MV-4-11 (cell line): ENCODE measurements at places on chromosomes 3 and 15.

DNA sequence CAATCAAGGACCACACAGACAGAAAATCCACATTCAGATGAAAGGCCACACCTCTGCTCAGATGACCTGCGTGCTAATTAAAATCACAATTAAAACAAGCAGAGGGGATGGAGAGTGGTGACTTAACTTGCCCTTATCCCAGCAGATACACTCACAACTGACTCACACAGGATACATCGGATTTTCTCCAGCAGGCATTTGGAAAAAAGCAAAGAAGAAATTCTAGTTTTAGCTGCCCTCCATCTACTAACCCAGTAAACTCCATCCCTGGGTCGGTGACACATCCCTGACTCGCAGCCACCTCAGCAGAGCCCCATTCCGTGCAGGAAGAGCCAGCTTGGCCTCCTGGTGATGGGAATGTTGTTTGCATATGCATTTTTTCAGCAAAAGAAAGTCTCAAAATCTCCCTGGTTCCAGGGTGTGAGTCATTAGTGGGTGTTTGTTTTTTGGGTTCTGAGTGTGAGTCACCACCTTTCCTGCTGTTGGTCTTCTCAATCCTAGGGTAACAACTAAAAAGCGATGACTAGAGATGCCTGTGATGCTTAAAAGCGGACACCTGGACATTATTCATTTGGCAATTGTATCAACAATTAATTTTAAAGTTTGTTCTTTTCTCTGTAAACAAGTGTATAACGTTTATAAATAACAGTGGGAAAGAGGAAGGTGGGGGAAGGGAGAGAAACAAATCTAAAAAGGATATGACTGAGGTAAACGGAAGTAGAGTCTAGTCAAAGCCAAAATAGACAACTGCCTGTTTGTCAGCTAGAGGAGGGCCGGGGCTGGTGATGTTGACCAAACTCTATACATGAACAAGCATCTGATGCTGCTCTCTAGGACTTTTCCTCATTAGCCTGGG, 49.8 kb upstream of the SLC4A7 start:
- DNase-seq = peak; percentile 58

- peak; percentile 94 for DNase-seq
These were observed 723.9 kb upstream of the ZNF385D start for GRCh38 chr3:22474706-22475445.

GRCh38 chr3:157531771-157532170, 28.6 kb upstream of the VEPH1 start:
- DNase-seq = no peak

- DNase-seq = no peak
These were observed 332.0 kb upstream of the SLCO3A1 start for GRCh38 chr15:91521548-91521947.

DNA sequence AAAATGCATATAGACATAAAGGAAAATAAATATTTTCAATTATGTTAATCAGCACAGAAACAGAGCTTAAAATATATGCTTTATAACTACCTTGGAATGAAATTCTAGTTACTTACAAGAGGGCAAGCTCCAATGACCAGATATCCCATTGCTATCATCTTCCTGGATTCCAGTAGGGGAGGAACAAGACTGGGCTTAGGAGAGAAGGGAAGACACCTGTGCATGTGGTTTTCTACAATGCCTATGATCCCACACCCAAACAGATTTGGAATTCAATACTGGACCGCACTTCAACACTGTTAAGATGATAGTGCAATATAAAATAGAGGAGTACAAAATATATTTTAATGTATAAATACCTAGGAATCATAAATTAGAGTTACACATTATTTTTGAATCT, 79.6 kb downstream of the ARPP21 start:
- no peak for DNase-seq

GRCh38 chr3:44104668-44105321, 136.9 kb upstream of the TOPAZ1 start:
- DNase-seq = no peak

GRCh38 chr15:40379853-40380252, 2.7 kb upstream of the KNSTRN start:
- peak; percentile 52 for DNase-seq

GRCh38 chr15:76451540-76451939, 115.0 kb downstream of the ISL2 start:
- DNase-seq = peak; percentile 8

DNA sequence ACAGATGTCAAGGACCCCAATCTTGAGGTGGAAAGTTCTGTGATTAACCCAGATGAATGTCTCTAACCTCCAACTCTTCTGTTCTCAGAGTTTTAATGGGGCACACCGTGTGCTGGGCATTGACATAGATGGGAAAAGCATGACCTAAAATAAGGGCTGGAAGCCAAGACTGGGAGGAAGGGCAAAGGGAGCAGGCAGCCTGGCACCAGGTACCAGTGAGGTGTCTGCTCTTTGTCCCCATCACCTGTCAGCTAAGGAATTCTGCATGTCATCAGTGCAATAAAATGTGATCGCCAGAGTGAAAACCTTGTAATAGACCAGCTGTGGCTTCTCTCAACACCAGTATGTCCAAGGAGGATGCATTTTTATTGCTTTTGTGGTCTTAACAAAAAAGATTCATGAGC, 143.5 kb upstream of the TPM1 start:
- no peak for DNase-seq

GRCh38 chr3:149305376-149305775, 28.1 kb downstream of the TM4SF18 start:
- no peak for DNase-seq

DNA sequence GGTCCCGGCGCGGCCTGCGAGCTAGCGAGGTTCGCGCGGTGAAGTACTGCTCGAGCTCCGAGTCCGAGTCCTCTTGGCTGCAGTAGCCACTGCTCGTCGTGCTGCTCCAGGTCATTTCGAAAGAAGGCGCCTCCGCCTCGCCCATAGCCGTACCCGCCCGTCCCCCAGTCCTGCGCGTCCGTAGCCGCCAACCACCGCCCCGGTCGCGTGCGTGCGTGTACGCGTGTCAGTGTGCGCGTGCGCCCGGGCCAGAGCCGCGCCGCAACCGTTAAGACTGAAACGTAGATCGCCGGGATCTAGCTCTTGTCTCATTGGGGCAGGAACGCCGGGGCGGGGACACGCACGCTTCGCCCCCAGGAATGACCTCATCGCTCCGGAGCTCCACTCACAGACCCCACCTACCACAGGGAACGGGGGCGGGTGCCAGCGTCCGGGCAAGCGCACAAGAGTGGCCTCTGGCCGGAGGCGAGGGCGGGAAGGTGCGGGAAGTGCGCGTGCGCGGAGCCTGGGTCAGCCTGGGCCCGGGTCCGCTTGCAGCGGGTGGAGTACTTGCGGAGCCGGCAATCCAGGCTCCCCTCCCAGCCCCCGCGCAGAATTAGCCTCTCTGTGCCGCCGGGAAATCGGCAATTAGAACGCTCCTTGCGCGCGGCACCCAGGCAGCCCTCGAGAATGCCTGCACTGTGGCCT, 3.3 kb downstream of the RASSF1 start:
- DNase-seq = peak; percentile 98

DNA sequence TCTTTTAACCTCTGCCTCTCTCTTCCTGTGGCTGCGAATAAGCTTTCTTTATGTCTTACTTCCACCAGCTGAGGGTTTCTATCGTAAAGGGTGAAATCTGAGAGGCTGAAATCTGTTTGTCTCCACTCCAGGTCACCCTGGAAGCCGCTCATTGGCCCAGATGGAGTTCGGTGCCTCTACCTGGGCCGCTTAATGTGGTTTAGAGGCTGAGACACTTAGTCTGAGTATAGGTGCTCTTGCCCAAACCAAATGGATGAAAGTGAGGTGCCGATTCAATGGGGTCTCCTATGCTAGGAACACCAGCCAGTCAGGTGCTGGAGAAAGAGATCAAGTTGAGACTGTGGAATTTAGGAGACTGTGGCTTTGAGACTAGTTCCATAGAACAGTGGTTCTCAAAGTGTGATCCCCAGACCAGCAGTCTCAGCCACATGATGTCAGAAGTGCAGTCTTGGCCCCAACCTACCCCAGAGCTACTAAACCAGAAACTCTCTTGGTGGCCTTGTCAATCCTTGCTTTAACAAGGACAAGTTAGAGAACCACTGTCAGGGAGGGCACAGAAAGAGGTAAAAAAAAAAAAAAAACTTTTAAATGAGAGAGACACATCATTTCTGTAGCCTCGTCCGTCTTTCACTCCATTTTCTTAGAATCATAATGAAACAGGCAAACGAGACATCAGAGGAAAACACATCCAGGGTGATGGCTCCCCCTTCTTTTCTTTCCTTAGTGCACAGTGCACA, 54.9 kb upstream of the CCR2 start:
- peak; percentile 17 for DNase-seq
